ENCODE measurements at places on chromosomes 6 and 20.
A peak's percentile ranks its signal among the peaks of the same experiment; 100 is the strongest.

DNA sequence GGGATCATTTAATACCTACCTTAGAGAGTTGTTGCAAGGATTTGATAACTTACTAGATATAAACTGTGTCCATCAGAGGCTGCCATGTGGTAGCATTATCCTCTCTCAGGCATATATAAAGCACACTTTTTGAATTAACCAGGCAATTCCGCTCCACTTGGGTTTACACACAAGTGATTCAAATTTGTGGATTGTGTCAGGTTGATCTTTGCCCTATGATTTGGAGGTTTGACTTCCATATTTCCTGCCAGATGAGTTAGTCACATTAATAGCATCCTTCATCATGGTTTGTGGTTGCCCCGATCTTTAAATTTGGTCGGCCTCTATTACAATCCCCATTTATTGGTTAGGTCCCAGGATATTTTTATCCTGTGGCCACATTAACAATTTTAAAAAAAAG lies 44.8 kb upstream of the CTAGE9 start:
- no peak for DNase-seq

- DNase-seq, result peak; percentile 34
These were observed 46.5 kb upstream of the SNAP25 start for GRCh38 chr20:10171864-10172751.

DNA sequence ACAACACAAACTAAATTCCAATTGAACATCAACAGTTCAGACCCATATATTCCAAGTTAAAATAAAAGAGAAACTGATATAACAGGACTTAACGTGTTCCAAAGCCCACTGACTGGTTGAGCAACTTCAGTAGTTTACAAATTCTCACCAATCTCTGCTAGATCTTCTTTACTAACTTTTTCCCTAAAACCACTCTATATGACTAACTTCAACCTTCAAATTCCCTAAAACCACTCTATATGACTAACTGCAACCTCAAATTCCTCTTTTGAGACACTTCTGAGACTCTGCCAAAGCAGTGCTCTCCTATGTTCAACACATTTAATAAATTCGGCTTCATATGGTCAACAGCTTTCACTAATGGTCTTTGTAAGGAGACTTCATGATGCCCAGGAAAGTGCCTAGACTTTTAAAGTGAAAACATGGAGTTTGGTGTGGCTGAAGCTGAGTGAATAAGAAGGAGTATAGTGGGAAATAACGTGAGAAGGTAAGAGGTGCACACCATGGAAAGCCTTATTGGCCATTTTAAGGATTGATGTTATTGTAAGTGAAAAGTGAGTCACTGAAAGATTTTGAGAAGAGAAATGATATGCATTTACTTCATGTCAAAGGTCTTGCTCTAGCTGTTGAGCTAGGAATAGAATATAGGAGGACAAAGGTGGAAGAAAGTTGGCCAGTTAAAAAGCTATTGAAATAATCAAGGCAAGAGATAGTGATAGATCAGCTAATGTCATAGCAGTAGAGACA lies 134.0 kb upstream of the HCRTR2 start:
- no peak for DNase-seq

DNA sequence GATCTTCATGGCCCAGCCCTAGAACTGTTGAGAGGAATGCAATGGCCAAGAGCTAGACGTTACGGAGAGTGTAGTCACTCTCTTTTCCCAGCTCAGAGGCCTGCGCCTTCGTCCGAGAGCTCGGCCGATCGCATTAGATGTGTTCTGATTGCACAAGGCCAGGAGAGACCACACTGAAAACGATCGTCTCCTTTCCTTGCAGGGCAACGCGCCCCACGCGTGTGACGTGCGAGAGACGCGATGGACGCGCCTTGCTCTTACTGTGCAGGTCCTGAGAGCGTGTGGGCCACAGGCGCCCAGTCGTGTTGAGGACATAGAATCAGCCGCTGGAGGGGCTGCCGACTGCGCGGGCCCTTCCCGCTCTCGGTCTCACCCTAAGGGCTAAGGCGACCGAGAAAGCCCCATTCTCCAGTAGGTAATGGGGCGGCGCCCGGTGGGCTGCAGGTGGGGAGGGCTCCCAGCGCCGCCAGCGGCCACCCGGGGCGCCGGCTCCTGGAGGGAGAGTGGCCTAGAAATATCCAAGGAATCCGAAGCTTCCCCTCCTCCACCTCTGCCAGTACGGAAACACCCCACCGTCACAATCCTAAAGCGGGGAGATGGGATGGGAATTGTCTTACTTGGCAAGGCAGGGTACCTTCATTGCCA lies 26.9 kb downstream of the TFAP2B start:
- DNase-seq, result no peak

DNA sequence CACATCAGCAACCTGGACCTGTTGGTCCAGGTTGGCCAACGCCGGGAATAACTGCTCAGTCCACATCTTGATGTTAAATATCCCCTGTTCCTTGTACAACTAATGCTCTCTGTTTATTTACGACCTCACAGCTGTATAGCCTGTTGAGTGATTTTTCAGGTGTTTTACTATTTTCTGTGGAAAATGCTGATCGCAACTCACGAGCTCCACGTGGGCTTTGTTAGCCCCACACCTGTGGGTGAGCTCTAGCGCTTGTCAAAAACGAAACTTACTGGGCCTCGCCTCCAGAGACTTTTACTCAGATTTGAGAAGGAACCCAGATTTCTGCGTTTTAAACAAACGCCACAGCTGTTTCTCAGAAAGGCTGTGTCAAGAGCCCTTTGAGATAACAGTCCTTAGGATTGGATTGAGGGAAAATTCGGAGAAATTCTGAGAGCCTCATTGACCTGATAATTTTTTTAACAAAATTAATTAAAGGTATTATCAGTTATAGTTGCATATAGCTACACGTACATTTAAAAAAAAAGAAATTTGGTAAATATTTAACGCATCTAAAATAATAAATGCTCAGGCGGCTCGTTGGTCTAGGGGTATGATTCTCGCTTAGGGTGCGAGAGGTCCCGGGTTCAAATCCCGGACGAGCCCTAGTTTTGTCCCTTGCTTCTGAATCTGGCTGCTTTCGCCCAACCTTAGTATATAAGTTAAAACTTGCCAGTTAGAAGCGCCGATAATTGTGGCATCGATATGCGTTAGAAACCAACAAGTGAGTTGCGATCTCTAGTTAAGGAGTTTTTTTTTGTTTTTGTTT lies 16.7 kb downstream of the HMGN4 start:
- peak; percentile 81 for DNase-seq
